ENCODE measurements at places on chromosomes 2 and 18.

DNA sequence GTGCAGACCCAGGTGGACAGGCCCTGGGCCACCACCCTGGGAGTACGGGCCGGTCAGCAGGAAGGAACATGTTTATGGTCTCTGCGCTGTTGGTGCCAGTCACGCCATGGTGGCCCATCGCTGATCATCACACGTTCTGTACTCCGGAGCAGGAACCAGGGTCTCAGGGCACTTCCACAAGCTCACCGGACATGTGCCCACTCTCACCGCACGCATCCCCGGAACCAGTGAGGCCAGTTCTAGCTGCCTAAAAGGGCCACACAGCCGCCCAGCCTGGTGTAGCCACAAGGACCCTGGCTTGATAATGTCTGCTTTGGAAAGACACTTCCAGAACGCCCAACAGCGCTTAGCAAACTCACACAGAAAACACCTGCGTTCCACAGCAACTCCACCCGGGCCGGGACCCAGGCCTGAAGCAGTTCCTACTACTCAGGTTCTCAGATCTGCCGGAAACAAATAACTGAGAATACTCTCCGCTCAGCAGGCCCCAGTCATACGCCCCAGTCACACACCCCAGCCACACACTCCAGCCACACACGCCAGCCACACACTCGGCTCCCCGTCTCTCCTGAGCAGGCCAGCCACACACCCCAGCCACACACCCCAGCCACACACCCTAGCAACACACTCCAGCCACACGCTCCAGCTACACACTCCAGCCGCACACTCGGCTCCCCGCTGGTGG, 123.3 kb downstream of the HDAC4 start:
- DNase-seq = no peak

GRCh38 chr18:62425465-62426190, 97.2 kb upstream of the ZCCHC2 start:
- peak; percentile 8 for DNase-seq

DNA sequence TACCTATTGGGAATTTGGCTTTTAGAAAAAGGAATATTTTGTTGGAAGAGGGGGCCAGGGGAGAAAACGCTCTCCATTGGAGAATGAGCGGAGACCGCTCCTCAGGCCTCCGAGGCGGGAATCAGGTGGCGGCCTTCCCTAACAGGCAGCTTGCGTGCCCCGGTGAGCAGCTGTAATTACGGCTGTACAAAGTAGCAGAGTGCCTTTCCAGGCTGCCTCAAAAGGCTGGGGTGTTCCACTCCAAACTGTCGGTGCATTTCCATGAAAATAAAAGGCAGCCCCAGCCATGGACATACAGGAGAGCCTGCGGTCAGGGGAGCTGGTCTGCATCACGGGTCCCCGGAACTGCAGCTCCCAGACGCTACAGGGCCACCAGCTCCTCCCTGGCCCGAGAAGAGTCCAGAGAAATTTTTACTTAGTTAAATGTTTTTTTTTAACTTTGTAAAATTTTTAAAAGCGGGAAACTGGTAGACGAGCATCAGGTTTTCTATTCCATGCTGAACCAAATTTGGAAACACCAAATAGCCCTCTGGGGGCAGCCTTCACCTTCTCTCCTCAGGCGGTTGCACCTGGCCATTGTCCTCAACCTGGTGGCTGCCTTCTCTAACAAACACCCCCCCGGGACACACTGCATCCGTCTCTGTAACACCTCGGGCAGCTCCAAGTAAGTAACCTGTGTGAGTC, 209.3 kb upstream of the SALL3 start:
- no peak for DNase-seq

DNA sequence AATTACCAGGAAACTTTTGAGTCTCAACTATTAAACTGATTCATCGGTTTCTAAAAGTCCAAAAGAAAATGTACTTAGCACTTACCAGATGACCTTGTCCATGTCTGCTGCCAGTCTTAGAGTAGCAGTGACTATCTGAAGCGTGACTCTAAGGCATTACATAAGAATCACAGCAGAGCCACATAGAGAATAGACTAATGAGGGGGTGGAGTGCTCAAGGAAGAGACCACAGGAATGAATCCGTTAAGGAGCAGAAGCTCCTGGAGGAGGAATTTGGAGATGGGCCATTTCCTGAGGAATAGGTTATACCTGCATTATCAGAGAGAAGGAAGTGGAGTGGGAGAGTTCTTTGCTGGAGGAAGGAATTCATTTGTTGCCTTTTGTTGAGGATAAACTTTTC, 116.0 kb downstream of the MAP3K20 start:
- DNase-seq = no peak

DNA sequence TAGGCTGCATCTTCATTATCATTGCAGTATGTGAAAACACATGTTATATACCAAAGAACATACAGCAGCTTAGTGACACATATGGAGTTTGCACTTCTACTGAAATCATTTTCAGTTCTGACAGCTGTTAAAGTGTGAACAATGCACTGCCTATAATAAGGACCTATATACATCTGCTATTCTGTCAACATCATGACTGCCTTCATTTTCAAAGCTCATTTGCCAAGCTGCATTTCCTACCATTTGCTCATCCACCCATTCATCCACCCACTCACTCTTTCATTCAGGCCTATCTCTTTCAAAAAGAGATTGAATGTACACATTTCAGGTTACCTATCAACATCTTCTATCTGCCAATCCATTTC, 81.7 kb upstream of the STK17B start:
- DNase-seq = no peak

DNA sequence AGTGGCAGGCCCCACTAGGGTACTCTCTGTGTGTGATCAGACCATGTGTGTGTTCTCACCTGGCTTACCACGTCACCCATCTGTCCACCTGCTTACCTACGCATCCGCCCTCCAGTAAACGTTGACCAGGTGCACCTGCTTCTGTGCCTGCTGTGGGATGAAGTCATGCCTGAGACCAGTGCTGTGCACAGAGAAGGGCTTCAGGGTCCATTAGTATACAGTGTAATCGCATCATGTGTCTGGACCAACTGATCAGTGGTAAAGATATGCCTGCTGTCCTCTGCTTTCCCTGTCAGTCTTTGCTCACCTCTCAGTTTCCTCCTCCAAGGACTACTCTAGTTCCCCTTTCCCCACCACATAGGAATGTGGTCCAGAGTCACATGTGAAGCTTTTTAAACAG, 109.3 kb downstream of the FHOD3 start:
- no peak for DNase-seq

DNA sequence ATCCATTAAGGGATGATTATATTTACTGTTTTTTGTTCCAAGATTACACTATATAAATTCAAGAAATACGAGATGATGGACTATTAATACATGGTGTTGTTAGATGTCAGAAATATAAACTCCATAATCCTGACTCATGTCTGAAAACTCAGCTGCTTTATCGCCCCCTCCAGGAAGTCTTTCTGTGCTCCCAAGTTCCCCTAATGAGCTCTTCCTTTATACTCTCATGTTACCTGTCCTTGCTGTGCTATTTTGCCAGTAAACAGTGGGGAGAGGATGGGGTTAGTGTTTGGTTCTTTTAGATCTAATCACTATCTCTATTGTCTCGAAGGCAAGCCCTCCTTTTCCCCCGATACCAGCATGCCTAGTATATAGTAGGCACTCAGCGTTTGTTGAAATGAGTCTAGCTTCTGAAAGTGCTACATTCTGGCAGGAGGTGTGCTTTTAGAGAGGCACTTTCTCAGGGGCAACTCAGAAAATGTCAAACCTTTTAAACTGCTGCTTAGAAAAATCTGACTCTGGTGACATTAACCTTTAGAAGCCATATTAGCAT, 21.4 kb upstream of the BARD1 start:
- DNase-seq = no peak

DNA sequence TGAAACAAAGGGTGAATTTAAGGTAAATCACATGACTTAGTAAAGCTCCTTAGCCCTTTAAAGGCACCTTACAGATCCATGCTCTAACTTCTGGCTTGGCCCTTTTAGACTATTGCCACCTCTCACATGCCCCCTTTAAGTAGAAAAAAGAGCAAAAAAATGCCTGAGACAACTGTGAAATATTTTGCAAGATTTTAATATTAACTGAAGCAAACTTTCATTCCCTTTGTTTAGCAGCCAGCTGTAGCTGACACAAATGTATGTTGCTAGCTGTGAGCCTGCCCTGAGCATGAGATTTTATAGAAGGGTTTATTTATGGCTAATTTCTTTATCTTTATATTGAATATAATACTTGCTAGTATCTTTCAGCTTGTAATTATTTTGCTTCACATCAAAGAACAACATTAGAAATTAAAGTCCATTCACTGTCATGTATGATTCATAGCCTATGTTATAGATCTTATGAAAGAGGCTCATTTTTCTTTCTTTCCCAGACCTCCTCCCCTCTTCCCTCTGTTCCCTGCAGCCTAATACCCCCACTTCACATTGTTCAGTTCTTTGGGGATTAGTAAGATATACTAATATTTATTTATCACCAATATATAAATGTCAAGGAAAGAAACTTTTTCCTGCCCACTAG, 637.2 kb upstream of the ZEB2 start:
- DNase-seq = no peak

- no peak for DNase-seq
Measured at GRCh38 chr18:33717339-33717738, 139.3 kb downstream of the ASXL3 start.

DNA sequence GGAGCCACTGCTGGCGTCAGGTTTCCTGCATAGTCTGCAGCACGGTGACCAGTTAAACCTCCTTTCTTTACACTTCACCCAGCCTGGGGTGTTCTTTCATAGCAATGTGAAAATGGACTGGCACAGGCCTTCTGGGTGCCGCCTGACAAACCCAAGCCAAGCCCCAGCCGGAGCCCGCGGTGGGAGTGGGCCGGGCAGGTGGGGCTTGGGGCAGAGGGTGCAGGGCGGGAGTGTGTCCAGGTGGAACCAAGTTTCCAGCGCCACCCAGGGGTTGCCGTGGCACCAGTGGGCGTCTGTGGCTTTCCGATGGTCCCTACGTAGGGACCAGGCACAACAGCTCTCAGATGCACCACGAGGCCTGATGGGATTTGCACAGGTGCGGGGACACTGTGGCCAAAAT, 75.8 kb downstream of the RTP5 start:
- DNase-seq = no peak

- no peak for DNase-seq
Measured at GRCh38 chr18:28158083-28158581, 18.8 kb downstream of the CDH2 start.

GRCh38 chr2:190755772-190756415, 107.0 kb downstream of the NAB1 start:
- DNase-seq = no peak

GRCh38 chr2:7209757-7210555, 292.7 kb downstream of the RNF144A start:
- no peak for DNase-seq

Measured in activated CD8-positive, alpha-beta memory T cell treated with anti-CD3 and anti-CD28 coated beads for 1 hour (primary cell).